ENCODE measurements at places on chromosomes 3 and 15.

DNA sequence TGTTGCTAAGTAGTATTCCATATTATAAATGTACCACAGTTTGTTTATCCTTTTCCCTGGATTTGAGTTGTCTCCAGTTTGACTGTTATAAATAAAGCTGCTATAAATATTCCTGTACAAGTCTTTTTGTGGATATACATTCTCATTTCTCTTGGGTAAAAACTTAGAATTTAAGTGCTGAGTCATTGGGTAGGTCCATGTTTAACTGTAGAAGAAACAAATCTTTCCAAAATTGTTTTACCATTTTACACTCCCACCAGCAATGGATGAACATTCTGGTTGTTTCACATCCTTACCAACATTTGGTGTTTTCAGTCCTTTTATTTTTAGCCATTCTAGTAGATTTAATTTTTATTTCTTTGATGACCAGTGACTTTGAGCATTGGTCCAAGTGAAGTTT lies 74.0 kb upstream of the TNFAIP8L3 start:
- no peak overlapping the region for H3K4me3 ChIP-seq
- no peaks in the 10 kb centered on the region for H3K4me1 ChIP-seq
- DNase-seq = no peak
- no peaks in the 10 kb centered on the region for H3K27me3 ChIP-seq

- H3K27me3 ChIP-seq = no peaks in the 10 kb centered on the region
- no peaks in the 10 kb centered on the region for H3K4me1 ChIP-seq
- no peak overlapping the region for H3K4me3 ChIP-seq
- no peak overlapping the region for H3K27ac ChIP-seq
These were observed 7.7 kb upstream of the C15orf39 start for GRCh38 chr15:75193976-75194375.

- no peak overlapping the region for H3K27ac ChIP-seq
- H3K4me3 ChIP-seq = no peak overlapping the region
- DNase-seq = no peak
- no peaks in the 10 kb centered on the region for H3K36me3 ChIP-seq
- no peaks in the 10 kb centered on the region for H3K4me1 ChIP-seq
These were observed 391.9 kb downstream of the OCA2 start for GRCh38 chr15:27707257-27707656.

GRCh38 chr15:65869954-65870871 lies 922 bp downstream of the RAB11A start:
- peaks cover 8% of the 10 kb centered on the region for H3K4me1 ChIP-seq
- H3K36me3 ChIP-seq = no peaks in the 10 kb centered on the region
- H3K4me3 ChIP-seq = peak overlapping the region; percentile 76
- DNase-seq = peak; percentile 38
- no peaks in the 10 kb centered on the region for H3K27me3 ChIP-seq
- peak overlapping the region; percentile 98 for H3K27ac ChIP-seq

GRCh38 chr3:37731895-37732294 lies 129.8 kb upstream of the CTDSPL start:
- DNase-seq = no peak
- H3K27ac ChIP-seq = no peak overlapping the region
- no peak overlapping the region for H3K4me3 ChIP-seq
- no peaks in the 10 kb centered on the region for H3K36me3 ChIP-seq
- H3K4me1 ChIP-seq = no peaks in the 10 kb centered on the region

DNA sequence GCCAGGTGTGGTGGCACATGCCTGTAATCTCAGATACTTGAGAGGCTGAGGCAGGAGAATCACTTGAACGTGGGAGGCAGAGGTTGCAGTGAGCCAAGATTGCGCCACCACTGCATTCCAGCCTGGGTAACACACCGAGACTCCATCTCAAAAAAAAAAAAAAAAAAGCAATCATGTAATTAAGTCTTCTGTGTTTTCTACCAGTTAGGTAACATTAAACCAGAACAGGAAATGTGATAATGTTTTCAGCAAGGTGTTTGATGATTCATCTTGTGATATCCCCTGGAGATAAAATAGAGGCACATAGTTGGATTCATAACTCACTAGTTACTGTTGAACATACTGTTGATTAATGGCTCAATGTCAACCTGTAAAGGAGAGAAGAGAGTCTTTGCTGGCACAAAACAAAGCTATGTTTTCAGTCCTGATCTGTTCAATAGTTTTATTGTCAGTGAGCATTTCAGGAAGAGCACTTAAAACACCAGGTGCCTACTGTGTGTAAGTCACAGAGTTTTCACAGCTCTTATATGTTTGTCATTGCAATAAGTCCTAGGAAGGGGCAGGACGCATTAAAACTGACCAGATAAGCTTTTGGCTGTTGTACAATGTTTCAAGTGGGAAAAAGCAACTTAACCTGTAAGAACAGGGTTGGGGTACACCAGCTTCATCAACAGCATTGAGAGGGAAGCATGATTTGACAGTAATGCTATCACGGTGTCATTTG lies 19.5 kb downstream of the DNAJB11 start:
- H3K36me3 ChIP-seq = peaks cover 11% of the 10 kb centered on the region
- H3K27me3 ChIP-seq = no peaks in the 10 kb centered on the region
- DNase-seq = no peak
- no peak overlapping the region for H3K27ac ChIP-seq
- H3K4me3 ChIP-seq = no peak overlapping the region

DNA sequence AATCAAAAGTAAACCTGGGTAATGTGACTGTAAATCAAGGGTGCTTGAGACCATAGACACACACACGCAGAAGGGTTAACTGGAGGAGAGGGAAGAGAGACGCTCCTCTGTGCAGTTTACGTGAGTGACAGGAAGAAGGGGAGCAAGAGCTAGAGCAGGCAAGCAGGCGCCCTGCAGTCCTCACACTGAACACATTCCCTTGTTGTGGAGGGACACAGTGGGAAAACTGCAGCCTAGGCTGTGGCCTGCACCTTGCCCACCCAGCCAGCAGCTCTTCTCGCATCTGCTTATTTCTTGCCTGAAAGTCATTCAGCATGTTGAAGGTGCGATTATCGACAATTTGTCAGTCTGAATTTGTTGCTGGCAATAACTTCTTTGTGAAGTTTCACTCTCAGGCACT lies 24.2 kb downstream of the SOX2 start:
- H3K4me3 ChIP-seq = no peak overlapping the region
- H3K4me1 ChIP-seq = no peaks in the 10 kb centered on the region
- H3K36me3 ChIP-seq = no peaks in the 10 kb centered on the region
- no peak for DNase-seq
- no peak overlapping the region for H3K27ac ChIP-seq

GRCh38 chr15:58760385-58761009 lies 10.6 kb upstream of the MINDY2 start:
- DNase-seq = no peak
- H3K4me1 ChIP-seq = no peaks in the 10 kb centered on the region
- H3K36me3 ChIP-seq = no peaks in the 10 kb centered on the region

DNA sequence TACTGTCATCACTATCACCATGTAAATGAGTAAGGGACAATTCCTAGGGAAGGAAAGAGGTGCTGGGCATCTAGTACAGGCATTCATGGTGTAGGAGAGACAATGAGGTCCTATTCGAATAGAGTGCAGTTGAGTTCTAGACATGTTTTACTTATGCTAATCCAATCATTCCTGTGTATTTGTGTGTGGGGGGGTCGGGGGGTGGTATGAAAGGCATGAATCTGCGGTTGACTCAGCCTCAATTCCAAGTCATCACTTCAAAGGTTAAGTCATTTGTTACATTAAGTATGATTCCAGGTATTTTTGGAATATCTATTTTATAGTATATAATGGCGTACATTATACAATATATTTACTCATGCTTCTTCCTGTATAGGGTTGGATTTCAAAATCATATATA lies 163.1 kb upstream of the GALNT15 start:
- no peaks in the 10 kb centered on the region for H3K36me3 ChIP-seq
- H3K27me3 ChIP-seq = no peaks in the 10 kb centered on the region
- no peak overlapping the region for H3K27ac ChIP-seq
- H3K4me1 ChIP-seq = no peaks in the 10 kb centered on the region

DNA sequence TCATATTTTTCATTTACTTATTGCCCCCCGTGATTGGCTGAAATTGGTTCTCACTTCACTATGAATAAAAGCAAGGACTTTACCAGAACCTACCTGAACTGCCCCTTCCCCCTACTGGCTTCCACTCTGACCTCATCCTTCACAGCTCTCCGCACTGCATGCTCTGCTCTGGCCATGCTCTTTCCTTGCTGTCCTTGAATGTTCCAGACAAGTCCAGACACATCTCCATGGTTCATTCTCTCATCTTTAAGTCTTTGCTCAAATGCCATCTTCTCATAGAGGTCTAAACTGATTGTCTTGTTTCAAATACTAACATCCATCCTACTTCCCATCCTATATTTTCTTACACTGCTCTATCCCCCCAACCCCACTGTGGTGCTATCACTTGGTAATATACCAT lies 129.4 kb downstream of the CHST2 start:
- no peak overlapping the region for H3K4me3 ChIP-seq
- no peaks in the 10 kb centered on the region for H3K4me1 ChIP-seq
- DNase-seq = no peak
- no peaks in the 10 kb centered on the region for H3K36me3 ChIP-seq

Measured in pancreas (tissue), 10 donors.